Activated T-helper 1 cell treated with Interleukin-2 at 50 U/mL for 16 hours (primary cell): ENCODE measurements at places on chromosomes 4 and X.

GRCh38 chr4:108488865-108489264 lies 131.5 kb upstream of the RPL34 start:
- no peak for DNase-seq

DNA sequence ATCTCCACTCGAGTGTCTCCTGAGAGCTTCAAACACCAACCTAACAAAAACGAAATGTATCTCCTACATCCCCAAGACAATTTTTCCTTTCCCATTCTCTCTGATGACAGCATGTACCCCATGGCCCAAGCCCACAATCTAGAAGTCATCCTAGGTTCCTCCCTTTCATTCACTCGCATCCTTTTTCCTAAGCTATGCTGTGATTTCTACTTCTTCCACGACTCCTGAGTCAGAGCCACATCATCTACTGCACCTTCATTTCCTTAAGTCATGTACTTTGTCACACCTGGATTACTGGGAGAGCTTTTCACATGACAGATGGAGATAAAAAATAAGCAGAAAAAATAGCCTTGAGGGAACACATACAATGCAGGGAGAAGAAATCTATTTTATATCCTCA lies 20.1 kb downstream of the C4orf36 start:
- no peak for DNase-seq

GRCh38 chr4:88014386-88014905 lies 7.0 kb downstream of the PKD2 start:
- no peak for DNase-seq

- DNase-seq: no peak
Measured at GRCh38 chr4:6446538-6447451, 25.6 kb downstream of the PPP2R2C start.

DNA sequence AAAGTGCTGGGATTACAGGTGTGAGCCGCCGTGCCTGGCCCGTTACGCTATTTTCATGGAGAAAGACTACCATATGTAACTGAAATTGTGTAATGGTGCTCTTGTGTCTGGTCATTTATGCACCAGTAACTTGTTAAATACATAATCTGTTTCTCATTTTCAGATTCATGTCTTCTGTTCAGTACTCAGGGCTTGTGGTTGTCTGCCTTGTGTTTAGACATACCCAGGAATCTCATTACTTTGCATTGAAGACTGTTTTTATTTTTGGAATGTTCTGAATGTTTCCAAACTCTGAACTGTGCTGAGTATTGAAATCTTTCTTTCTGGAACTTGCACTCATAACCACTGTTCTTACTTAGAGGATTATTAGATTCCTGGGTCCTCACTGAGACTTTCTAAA lies 52.8 kb downstream of the PDLIM5 start:
- no peak for DNase-seq

DNA sequence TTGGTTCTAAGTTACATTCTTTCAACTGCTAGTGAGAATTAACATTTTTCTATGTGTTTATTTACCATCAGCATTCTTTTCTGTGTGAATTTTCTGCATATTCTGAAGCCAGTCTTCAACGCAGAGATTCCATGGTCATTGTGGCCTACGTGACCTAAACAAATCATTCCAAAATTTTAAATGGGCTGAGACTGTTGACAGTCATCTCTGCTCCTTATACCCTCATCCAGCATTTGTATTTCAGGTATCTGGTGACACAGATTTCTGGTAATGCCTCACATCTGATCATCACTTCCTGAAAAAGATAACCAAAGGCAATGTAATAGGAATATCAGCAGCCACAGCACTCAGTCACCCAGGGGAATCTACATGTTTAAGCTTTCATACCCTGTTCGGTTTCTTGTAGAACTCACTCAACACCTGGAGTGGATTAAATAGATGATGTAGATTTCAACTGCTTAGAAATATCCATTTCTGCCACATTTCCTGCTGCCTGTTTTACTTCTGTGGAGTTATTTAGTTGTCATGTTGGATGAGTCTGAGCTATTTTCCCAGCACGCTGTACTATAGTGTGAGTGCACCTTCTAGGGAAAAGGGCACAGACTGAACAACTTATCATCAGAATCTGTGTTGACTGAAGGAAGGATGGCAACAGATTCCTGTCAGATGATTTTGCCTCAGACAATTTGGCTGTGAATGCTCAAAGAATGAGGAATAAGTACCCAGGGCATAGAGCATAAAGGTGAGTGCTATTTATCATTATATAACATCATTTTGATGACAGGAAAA lies 73.0 kb upstream of the HPGD start:
- DNase-seq: no peak

DNA sequence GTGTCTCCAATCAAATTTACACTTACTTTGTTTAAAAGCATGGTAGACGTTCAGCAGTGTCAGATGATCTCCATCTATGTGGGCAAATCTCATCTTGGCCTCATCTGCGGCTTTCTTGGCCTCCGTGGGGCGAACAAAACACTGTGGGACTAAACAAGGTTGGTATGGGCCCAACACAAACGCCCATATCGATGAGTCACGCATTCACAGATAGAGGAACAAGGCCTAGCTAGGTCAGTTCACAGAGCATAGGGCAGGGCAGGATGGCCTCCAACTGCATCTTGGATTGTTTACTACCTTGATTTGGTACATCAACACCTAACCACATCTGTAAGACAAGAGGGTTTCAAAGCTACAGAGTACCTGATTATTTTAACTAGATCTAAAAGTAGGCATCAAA lies 47.3 kb downstream of the DHX15 start:
- DNase-seq: no peak

- DNase-seq: no peak
Measured at GRCh38 chr4:146334862-146335449, 120.6 kb downstream of the REELD1 start.

DNA sequence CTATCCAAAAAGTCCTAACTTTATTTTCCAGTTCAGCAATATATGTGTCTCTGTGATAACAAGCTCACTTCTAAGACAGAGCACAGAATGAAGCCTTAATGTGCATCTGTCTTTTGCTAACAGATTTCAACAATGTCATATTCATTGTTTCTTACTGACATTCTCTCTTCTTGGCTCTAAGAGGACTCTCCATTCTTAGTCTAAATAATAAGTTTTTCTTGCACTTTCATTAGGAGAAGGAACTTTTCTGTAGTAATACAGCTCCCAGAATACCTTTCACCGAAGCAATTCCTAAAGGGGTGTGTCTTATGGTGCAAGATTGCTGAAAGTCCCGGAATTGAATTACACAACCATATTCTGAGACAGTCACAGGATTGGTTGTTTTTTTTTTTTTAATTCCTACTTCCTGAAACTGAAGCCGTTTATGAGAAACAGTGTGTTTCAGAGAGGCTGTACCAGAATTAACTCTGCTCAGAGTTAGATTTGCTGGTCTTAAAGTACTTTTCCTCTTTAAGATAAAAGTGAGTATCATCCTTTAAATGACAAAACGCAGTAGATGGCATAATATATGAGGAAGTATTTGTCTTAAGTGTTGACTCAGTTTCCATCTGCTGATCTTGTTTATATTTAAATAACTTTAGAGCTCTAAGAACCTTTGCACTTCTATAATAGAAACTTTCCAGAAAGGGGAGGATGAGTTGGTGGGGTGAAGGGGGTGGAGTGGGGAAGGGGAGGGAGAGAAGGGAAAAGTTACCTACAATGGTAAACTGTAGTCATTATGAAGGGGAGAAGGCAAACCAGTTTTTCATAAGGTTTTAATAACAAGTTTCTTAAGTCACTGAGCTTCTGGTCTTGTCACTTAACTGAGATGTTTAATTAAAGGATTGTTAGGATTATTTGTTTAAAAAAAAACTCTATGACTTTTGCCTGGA lies at the start of gene ALPK1:
Gene ALPK1, plus strand, starts transcription at position 421 of the 932 bp plus-strand sequence.
- DNase-seq: no peak

- DNase-seq: no peak
Measured at GRCh38 chr4:120554086-120554485, 368.4 kb downstream of the PRDM5 start.

DNA sequence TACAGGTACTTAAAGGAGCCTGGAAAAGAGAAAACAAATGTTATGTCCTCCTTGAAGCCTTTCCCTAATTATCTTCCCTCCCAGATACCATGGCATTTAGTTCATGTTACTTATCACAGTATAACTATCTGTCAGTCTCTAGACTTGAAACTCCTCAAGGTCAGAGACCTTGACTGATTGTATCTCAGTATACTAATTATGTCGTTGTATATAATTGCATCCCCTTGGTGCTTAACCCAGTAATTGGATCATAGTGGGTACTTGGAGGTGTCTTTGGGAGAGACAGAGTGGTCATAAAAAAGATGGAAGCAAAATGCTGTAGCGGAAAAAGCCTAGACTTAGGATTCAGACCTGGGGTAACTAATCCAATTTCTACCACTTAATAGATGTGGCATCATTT lies 8.1 kb downstream of the IGBP1 start:
- no peak for DNase-seq

GRCh38 chr4:22498866-22499265 lies 17.0 kb downstream of the ADGRA3 start:
- DNase-seq: no peak

GRCh38 chr4:20625426-20625825 lies 74.8 kb upstream of the PACRGL start:
- no peak for DNase-seq

DNA sequence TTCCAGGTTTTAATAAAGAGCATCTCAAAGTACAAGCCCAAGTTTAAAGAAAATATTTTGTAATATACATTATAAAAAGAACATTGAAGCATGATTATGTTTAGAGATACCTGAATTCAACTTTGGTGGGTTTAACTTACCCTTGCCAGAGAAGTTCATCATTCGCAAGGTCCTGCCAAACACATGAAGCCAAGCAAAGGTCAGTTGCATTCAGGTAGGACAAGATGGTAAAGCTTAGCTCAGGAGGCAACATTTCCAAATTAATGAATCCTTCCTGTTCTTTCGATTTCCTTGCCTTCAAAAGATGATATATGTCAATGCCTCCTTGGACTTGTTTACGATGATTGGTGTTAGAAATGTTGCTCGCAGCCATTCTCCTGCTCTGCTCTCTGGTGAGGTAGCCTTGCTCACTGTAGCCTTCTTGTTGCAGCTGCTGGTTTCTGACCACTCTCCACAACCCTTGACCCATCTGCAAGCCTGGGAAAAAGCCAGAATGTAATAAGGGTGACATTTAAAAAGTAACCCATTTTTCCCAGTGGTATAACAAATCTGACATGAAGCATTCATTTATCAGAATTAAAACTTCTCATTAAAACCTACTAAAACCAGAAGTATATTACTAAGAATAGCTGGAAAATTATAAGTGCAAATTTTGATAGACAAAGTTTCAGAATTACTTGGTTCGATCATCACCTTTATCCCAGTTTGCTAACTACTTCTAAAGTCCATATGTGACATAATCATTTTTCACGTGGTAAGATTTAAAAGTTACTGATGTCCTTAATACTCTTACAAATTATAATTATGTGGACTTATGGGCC lies 20.6 kb downstream of the FBXO8 start:
- no peak for DNase-seq

DNA sequence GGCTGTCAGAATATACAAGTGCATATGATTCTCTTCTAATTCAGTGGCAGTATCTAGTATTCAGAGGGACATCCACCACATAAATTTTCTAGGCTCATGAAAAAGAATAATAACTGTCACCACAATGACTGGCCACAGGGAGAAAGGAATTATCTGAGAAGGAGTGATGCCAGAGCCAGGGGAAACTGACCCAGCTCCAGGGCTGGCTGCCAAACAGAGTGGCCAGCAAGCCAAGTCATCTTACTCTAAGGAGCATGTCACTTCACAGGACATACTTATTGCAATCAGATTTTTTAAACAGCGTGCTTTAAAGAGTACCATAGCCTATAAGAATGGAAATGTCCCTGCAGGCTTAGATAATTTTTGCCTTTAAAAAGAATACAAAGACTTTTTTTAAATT lies 5.8 kb upstream of the SEPTIN11 start:
- DNase-seq: no peak

GRCh38 chr4:2996415-2996814 lies 33.0 kb downstream of the GRK4 start:
- DNase-seq: no peak

- DNase-seq: no peak
Measured at GRCh38 chr4:72432975-72433374, 136.0 kb downstream of the ADAMTS3 start.

DNA sequence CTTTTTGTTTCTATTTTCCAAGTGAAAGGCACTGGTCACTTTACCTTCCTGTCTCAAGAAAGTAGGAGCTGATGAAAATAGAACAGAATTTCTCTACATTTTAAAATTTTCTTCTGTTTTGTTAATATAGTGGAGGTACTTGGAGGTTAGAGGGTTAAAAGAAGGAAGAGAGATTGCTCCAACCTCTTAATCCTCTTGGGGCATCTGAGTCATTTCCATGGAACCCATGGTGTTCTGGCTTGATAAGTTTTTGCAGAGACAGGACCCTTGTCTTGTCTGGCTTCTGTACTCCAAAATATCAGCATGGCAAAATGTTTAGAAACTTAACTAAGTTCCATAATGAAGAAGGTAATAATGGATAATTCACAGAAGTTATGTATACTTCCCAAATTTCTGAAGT lies 727.2 kb downstream of the C4orf33 start:
- DNase-seq: no peak

DNA sequence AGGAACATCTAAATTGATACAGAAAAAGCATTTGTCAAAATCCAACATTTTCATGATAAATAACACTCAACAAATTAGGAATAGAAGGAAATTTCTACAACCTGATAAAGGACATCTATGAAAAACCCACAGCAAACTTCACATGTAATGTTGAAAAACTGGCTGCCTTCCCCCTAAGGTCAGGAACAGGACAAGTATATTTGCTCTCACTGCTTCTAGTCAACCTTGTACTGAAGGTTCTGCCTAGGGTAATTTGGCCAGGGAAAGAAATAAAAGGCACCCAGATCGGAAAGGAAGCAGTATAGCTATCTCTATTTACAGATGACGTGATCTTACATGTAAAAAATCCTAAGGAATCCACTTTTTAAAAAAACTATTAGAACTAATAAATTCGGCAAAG lies 97.1 kb upstream of the USP9X start:
- DNase-seq: no peak

DNA sequence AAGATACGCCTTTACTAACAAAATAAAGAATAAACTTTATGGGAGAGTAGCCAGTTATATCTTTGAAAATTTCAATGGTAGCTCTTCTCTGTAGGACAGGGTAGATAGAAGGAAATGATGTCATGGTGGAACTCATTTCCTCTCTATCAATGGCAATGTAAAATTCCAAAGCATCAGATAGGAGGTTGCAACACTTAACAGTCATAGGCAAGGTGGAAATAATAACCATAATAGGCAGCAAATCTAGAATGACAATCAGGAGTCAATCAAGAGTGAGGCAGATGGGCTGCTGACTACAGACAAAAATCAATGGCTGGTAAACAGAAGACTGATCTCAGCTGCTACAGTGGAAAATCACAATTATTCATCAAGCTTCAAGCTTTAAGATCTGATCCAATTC lies 53.9 kb upstream of the TET2 start:
- no peak for DNase-seq

- DNase-seq: no peak
Measured at GRCh38 chr4:110005461-110006056, 92.9 kb downstream of the EGF start.
